Mammary epithelial cell (primary cell): ENCODE measurements at places on chromosomes 13 and 19. TPM values are rescaled to one million over a fixed set of nuclear protein-coding genes. Genes with fewer than 3 reads are reported as not detected.

DNA sequence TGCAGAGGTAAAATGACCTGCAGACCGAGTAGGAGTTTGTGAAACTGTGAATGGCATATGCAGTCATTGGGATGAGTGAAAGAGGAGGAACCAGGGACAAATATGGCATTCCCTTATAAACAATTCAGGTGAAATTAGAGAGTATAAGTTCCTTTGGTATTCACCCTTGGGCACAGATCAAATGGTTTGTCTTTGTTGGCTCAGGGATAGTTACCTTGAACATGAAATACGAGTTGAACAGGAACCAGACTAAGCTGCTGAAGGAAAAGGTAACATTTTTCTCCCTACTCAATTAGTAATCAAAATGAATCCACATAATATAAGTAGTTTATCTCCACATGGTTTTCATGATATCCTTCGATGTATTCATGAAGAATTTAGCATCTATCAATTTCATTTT, 50.5 kb downstream of the SLITRK1 start:
- no peak for DNase-seq

The LHB gene
- total RNA-seq, result 1.7 TPM

- DNase-seq, result peak; percentile 57
Measured at GRCh38 chr19:7652061-7652641, 15.2 kb downstream of the STXBP2 start.

- DNase-seq, result peak; percentile 88
Measured at GRCh38 chr19:30029721-30030510, 87.9 kb downstream of the URI1 start.

GRCh38 chr19:14391156-14391821, 10.0 kb downstream of the ADGRE5 start:
- no peak for DNase-seq

The B3GNT8 gene
- 5.2 TPM for total RNA-seq

- DNase-seq, result no peak
Measured at GRCh38 chr13:76160506-76160905, 524.4 kb downstream of the LMO7 start.

DNA sequence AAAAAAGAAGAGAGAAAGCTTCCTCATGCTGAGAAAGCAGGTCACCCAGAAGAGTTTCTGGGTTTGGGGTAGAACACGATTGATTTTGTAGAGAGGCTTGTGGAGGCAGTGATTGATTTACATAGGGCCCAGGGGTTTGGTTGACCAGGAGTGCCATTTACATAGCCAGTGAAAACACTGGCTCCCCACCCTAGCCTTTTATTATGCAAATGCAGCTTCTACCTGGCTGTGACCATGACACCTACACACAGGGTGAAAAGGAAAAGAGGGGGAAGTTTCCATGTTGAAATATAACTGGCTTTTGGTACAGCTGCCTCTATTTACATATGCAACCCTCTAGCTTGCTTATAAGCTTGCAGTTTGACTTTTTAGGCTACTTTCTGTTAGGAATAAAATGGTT, 62.0 kb downstream of the ZNF100 start:
- no peak for DNase-seq

- DNase-seq, result no peak
Measured at GRCh38 chr19:33720691-33721682, 75.7 kb upstream of the KCTD15 start.

The RPL21 gene
- 422 TPM for total RNA-seq

The FREM2 gene
- 5.7 TPM for total RNA-seq

The KANK3 gene
- total RNA-seq, result 0.33 TPM

DNA sequence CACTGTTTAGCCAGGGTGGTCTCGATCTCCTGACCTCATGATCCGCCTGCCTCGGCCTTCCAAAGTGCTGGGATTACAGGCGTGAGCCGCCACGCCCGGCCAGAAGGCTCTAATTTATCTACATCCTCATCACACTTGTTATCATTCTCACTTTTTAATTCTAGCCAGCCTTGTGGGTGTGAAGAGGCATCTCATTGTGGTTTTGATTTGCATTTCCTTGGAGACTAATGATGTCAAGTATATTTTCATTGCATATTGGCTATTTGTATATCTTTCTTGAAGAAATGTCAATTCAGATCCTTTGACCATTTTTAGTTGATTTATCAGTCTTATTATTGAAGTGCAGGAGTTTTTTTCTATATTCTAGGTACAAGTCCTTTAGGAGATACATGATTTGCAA, 27.7 kb upstream of the HIF3A start:
- no peak for DNase-seq

GRCh38 chr13:95643571-95643935, 953 bp downstream of the DZIP1 start:
- peak; percentile 57 for DNase-seq

- DNase-seq, result no peak
Measured at GRCh38 chr13:50309318-50309717, 294.1 kb downstream of the KCNRG start.

The ZNF229 gene
- 16.8 TPM for total RNA-seq

- peak; percentile 19 for DNase-seq
Measured at GRCh38 chr13:44263751-44264620, 109.6 kb upstream of the SERP2 start.

DNA sequence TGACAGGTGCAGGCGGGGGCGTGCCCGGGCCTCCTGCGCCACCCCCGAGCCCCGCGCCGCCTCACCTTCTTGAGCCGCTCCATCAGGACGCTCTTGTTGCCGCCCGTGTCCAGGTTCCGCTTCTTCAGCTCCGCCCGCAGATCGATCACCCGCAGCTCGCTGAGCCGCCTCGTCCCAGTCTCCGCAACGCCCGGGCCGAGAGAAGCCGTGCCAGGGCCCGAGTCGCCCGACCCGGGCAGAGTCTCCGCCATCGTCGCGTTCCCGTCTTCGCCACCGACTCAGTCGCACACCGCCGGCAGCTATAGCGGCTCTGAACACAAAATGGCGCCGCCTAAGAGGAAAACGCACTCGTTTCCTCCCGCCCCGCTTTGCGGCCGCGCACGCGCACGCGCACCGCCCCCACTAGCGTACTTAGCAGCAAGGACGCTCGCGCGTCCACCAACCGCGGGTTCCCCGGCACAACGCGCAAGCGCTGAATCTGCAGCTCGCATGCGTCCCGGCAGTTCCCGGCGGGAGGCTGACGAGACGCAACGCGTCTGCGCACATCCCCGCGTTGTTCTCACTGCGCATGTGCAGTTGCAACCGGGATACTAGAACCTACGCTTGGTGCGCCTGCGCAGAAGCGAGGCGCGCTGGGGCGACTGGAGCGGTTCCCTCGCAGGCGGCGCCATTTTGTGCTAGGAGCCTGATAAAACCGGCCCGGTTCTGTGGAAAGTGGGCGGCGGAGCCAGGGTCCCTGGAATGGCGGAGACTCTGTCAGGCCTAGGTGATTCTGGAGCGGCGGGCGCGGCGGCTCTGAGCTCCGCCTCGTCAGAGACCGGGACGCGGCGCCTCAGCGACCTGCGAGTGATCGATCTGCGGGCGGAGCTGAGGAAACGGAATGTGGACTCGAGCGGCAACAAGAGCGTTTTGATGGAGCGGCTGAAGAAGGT, at the start of the genes SAFB and SAFB2:
Gene SAFB (plus strand): TSS at position 619 of the 932 bp plus-strand sequence. CDS start 123 bp downstream, at position 742.
Gene SAFB2 (minus strand): TSS at position 312 of the 932 bp plus-strand sequence. CDS start 61 bp downstream, at position 251.
- peak; percentile 99 for DNase-seq

DNA sequence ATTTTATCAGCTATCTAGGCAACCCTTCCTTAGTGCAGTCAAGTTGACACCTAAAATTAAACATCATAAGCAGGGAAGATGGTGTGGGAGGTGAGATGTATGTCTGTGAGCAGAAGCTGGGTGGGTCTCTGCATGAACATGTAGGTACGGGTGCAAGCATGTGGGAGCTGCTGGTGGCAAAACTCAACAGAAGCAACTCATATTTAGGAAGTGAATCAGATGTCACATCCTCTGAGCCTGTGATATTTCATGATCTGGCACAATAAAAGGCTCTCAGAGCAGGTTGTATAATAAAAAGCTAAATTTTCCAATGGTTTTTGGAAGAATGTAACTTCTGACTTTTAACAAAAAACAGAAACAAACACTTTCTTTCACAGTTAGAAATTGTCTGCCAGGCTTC, 44.4 kb downstream of the C1QTNF9 start:
- peak; percentile 51 for DNase-seq

The IL4I1 gene
- not detected for total RNA-seq

DNA sequence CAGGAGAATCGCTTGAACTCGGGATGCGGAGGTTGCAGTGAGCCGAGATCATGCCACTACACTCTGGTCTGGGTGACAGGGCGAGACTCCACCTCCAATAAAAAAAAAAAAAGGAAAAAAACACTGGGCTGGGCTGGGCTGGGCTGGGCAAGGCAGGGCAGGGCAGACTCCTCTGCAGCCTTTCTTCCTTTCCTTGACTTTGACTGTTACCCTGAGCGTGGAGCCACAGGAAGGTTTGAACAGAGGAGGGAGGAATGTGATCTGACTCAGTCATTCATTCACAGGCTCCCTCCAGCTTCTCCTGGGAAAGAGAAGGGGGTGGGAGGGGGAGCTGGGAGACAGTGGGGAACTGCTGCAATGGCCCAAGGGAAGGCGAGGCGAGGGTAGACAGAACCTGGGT, 2.7 kb upstream of the ACTN4 start:
- DNase-seq, result peak; percentile 28

GRCh38 chr13:21637296-21637695, 33.3 kb upstream of the MICU2 start:
- peak; percentile 99 for DNase-seq

DNA sequence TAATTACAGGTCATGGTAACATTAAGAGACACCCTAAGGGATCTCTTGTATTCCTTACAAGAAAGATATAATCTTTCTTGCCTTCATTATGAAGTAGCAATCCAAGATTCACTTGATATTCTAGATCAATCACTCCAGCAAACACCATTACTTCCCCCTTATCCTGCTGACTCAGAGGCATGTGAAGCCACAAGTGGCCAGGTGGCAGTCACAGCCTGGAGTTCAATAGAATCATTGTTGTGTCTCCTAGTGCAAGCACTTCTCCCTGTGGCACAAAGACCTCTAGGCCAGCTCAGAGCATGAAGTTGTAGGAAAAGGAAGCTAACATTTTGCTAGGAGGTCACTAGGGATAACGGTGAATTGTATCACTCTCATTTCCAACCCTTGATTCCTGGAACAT, 864.3 kb upstream of the ATXN8OS start:
- DNase-seq, result no peak

DNA sequence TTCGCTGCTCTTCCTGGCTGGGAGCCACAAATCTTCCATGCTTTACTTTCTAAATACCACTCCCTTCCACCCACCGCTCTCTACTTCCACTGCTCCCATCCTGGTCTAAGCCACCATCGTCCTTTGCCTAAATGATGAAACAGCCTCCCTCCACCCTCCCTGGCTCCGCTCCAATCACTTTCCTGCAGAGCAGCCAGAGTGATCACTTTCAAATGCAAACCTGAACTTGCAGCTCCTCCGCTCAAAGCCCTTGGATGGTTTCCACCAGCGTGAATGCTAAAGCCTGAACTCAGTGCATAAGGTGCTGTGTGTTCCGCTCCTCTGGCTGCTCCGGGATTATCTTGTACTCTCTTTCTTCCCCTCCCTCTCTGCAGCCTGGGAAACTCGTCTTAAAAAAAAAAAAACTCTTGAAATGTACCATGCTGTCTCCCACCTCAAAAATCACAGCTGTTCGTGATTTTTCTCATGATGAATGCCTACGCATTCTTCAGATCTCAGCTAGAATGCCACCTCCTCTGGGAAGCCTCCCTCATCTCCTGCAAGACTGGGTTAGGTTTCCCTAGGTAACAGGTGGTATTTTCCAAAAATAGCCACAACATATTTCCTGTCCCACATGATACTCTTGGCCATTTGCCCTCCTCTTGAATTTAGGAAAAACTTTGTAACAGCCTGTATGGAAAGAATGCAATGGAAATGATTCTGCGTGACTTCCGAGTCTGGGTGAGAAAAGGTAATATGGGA, 3.7 kb upstream of the SIN3B start:
- peak; percentile 48 for DNase-seq

DNA sequence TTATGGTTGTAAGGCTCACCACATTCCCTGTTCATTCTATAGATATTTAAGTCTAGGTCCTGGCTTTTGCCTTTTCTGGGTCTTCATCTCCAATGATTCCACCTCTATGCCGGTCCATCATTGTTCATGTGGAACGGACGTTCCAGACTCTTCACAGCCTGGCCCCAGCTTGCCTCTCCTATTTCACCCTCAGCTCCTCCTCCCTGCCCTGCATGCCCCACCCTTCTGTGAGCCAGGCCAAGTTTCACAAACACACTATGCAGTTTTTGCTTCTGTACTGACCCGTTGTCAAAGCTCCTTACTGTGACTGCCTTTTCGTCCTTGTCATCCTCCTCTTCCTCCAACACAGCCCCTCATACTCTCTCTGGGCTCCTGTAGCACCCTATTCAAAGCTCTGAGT, 31.3 kb downstream of the TEX26 start:
- DNase-seq, result peak; percentile 4

The C19orf38 gene
- total RNA-seq, result 0.32 and 0.33 TPM in 2 replicates

GRCh38 chr19:38070573-38070972, 153.4 kb downstream of the DPF1 start:
- peak; percentile 71 for DNase-seq

- DNase-seq, result peak; percentile 12
Measured at GRCh38 chr13:34733721-34734120, 208.3 kb upstream of the NBEA start.

The KLK4 gene
- not detected for total RNA-seq
